ENCODE measurements at places on chromosomes 5 and 9.

DNA sequence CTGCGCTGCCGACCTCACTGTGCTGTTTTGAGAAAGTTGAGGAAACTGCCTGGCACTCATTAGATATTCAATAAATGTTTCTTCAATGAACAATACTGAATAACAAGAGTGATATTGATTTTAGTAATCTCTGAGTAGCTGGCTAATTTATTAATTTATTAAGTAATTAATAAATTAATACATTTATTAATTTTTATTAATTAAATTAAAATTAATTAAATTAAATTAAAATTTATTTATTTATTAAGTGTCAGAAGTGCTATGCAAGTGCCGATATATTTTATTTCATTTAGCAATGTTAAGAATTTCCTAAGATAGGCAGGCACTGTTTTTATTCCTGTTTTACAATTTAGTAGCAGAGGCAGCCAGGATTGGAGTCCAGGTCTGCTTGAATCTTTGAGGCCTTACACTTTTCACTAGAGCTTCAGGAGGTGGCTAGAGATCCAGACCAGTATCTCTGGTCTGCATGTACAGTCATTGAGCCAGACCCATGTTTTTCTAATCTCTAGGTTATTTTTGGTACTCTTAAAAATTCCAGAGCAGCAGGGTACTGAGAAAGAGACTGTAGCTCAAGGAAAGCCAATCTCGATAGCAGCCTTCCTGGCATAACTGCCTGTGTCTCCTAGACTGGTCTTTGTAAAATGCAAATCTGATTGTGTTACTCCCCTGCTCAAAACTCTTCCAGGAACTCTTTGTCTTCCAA, 109.2 kb downstream of the ARHGEF28 start:
- DNase-seq: no peak

DNA sequence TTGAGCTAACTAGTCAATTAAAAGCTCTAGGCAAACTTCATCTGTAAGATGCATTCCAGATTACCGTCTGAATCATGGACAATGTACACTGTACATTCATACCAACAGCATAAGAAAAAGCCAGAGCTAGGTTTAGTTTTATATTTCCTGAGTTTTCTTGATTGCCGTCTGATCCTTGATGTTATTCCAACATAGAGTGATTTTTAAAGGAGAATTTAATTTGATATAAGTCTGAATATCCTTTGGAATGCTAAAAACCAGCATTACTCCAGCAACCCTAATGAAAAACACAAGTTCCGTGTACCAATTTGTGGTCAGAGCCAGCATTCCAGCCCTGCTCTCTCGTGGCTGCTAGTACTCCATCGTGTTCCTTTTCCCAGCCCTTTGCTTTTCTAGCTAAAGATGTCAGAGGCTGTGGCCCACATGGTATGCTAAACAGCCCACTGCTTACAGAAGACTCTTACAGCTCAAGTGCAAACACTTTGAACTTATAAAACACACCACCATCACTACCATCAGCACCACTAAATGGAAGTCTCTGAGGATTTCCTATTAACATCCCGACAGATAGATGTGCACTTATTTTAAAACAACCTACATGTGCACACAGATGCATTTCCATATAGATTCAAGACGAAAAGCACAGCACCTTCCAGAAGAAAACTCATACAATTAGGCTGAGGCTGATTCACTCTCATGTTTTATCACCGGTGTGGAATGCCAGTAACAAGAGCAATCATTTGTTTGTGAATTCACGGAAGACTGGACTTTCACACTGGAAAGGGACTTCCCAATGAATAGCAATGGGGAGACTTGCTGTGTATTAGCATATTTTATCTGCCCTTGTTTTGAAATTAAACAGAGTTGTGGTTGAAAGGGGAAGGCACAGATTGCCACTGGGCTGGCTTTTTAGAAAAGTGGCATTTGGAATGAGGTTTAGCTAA, 246.9 kb upstream of the GAS1 start:
- no peak for DNase-seq

DNA sequence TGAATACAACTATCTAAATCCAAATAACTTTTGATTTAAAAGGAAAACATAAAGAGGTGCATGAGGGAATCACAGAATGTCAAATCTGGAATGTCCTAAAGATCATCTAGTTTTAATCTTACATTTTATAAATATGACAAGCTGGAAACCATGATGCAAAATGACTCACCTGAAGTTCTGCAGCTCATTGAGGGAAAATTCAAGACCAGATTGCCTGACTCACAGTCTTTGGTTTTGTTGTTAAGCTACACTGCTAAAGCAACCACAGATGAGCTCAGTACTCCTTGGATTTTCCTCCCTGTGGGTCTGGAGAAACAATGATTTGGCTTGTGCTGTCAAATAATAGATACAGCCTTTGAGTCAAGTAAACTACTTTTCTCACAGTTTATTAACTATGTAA, 19.1 kb upstream of the EDIL3 start:
- DNase-seq: no peak

DNA sequence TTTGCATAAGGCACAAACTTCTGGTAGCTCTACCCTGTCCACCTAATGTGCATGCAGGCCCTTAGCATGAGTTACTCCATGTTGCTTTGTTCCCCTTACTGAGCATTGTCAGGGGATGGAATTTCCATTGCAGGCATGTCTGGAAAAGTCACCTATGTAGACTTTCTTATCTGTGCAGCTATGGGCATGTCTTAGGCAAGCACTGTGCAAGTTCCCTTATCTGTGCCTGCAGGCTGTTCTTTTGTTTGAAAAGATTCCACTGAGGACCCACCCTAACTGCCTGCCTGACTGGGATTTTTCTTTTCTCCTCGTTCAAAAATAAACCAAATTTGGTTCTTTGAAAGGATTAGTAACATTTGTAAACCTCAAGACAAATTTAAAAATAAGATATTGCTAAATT, 587.0 kb downstream of the CDH18 start:
- DNase-seq: no peak

DNA sequence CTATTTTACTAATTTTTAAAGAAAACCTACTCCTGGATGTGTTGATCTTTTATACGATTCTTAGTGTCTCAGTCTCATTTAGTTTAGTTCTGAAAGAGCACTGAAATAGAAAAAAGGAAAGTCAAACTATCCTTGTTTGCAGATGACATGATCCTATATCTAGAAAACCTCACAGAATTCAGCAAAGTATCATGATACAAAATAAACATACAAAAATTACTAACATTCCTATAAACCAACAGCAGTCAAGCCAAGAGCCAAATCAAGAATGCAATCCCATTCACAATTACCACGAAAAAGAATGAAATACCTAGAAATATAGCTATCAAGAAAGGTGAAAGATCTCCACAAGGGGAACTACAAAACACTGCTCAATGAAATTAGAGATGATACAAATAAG, 225.8 kb upstream of the CDH18 start:
- no peak for DNase-seq

DNA sequence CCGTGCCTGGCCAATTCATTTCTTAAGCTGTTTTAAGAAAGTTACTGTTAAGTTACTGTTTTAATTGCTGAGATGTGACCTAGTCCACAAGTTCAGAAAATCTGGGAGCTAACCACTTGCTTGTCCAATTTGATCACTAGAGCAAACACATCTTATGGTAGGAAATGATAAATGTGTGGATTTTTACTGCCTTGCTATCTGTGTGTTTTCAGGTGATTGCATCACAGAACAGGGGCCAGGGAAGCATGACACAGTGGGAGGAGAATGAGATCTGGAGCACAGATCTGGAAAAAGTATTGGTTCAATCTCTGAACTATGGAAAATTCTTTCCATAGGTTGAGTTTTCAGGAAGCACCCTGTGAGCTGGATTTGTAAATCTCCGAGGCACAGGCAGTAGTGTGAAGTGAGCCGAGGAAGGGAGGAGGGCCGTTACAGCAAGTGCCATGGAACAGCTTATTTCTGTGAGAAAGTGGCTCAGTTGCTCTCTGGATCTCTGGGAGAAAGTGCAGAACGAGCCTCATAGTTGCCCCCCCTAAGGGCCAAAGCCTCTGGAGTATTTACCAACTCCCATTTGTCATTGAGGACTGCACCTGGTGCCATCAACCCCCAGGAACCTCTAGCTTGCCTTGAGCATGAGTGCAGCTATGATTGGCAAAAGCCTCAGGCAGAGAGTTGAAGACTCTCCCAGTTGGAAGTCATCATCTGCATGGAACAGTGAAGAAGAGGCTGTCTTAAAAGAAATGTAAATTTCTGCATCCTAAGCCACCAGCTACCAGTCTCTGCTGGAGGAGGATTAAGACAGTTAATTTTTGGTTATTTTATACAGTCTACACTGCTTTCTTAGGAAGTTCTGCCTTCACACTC, 161.8 kb upstream of the CLINT1 start:
- DNase-seq: no peak

DNA sequence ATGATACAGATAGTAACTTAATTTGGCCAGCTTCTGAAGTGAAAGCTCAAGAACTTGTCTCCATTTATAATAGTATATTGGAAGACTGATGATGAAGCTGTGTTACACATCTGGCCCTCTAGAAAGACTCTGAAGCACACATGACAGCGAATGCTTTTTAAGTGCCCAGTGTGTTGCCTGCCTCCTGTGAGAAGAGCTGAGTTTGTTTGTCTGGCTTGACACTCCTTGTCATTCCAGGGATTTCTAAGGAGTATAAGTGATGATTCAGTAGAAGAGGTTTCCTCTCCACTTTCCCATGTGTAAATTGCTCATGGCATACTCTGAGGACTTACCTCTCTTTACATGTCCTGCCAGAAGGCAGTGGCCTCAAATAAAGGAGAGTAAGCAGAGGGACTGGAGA, 30.4 kb upstream of the LRRTM2 start:
- DNase-seq: no peak

DNA sequence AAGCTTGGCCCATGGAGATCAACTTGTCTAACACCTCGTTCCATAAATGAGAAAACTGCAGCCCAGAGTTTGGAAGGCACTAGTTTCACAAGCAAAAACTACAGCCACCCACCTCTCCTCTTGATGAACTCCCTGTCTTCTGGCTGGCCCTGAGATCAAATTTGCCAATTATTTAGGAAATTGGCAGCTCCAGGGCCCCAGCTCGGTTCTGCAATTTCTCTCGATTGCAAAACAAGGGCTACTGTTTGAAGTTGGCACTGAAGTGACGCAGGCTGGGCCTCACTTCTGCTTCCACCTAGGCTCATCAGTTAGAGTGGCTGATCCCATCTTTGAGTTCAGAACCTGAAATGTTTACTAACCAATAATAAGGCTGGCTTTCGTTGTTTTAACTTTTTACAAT, 3.7 kb upstream of the GPX3 start:
- DNase-seq: no peak

DNA sequence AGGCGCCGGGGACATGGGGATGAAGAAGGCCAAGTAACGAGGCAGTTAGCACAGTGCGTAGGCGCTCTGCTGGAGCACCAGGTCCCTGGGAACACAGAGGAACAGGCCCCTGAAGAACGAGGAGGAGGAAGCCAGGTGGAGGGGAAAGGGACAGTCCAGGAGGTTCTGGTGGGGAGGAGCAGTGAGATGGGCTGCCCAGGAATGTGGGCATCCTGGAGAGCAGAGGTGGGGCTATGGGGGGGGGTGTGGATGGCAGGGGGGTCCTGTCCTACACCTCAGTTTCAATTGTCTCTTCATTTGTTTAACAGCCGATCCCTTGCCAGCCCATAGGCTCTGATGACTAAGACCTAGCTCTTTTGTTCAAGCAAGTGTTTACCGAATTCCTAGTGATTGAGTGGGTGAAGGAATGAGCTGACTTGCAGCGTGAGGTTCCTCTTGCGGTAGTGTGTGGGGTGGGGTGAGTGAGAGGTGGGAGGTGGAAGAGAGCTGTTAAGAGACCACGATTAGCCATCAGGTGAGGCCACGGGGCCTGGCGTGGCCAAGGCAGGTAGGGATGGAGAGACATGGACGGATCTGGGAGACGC, 8.4 kb upstream of the PHYHD1 start:
- DNase-seq: no peak

- no peak for DNase-seq
These were observed 44.3 kb upstream of the DENND4C start for GRCh38 chr9:19186232-19186631.

DNA sequence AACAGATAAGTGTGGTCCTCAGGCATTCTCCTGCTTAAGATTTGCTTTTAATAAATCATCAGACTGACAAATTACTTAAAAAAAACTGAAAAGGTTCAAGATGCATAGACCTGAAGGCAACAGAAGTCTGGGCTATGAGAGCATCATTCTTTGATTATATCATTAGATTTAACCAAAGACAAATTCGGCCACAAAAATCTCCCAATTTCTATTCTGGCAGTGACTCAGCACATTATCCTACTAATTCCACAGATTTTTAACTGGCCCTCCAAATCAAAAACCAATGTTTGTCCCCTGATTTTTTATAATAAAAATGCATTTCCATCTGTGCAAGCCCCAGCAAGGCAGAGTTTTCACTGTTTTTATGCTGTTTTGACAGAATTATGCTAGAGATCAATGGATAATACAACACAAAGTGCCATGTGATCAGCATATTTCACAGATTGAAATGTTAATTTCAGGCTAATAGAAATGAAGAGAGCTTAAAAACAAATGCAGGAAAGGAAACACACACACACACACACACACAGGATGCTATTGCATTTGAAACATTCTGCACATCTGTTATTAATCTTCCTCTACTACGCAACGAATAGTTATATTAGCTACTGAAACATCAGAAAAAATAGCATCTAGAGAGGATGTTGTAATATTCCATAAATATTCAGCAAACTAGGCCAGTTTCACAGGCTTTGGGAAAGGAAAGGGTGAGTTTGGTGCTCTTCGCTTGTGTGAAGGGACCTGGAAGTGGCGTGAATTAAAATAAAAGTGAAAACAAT, 177.6 kb upstream of the ST8SIA4 start:
- no peak for DNase-seq

DNA sequence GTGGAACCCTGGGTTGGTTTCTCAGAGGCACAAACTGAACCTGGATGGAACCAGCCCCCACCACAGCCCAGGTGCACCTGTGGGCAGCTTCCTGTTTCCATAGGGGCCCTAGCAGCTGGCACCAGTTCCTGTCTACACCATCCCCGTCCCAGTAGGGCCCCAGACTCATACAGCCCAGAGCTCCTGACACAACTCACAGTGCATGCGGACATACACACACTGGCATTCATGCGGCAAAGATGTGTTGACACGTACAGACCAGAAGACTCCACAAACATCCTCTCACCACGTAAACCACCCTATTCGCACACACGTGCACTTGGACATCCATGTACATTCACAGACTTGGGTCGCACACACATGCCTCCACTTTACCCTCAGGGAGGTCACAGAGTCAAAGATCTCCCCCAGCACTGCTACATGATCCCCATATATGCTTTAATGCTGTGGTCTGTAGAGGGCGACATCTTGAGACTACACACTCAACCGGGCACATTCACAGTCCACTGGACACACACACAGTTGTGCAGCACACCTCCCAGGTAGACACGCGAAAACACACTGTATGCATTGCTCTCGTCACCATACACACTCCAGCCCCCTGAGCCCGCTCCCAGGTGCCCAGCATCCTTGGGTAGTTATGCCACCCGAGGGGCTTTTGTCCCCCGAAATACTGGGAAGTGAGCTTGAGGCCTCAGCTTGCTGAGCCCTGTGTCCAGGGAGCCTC, 22.4 kb downstream of the CXXC5 start:
- DNase-seq: no peak

- DNase-seq: no peak
These were observed 255.2 kb upstream of the IRX1 start for GRCh38 chr5:3340471-3340870.

Measured in type B pancreatic cell (in vitro differentiated cells).